ENCODE measurements at places on chromosomes 16 and 17. TPM values are rescaled to one million over a fixed set of nuclear protein-coding genes. Genes with fewer than 3 reads are reported as not detected.

GRCh38 chr16:53224951-53225533 lies 170.3 kb downstream of the CHD9 start:
- DNase-seq, result peak; percentile 22

- DNase-seq, result no peak
These were observed 152.2 kb upstream of the MPHOSPH6 start for GRCh38 chr16:82322177-82322576.

GRCh38 chr16:55253987-55254386 lies 70.0 kb upstream of the IRX6 start:
- no peak for DNase-seq

DNA sequence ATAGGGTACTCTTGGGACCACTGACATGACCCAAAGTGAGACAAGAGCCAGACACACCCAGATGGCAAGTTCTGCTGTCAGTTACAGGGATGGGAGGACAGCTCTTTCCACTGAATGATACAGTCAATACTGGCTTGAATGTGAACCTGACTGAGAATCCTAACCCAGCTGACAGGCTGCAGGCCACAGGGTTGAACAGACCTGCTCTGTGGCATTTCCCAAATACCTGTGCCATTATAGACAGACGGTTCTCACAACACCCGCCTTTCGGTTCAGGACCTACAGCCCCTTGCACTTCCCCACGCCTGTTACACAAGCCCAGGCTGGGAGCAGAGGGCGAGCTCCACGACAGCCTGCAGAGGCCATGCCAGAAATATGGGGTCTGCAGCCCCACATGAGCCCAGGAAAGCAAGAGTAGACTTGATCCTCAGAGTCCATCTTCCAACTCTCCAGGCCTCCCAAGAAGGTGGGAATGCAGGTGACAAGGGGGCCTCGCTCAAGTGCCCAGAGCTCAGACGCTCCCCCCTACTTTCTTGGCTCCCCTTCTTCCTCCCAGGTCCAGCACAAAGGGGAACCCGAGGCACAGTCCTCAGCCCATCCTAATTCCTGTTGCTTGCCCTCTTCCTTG lies 314.3 kb downstream of the SOX9 start:
- DNase-seq, result no peak

- DNase-seq, result no peak
These were observed 104.0 kb upstream of the CCL2 start for GRCh38 chr17:34151102-34151501.

- DNase-seq, result no peak
These were observed 30.1 kb downstream of the IKZF3 start for GRCh38 chr17:39834017-39834416.

DNA sequence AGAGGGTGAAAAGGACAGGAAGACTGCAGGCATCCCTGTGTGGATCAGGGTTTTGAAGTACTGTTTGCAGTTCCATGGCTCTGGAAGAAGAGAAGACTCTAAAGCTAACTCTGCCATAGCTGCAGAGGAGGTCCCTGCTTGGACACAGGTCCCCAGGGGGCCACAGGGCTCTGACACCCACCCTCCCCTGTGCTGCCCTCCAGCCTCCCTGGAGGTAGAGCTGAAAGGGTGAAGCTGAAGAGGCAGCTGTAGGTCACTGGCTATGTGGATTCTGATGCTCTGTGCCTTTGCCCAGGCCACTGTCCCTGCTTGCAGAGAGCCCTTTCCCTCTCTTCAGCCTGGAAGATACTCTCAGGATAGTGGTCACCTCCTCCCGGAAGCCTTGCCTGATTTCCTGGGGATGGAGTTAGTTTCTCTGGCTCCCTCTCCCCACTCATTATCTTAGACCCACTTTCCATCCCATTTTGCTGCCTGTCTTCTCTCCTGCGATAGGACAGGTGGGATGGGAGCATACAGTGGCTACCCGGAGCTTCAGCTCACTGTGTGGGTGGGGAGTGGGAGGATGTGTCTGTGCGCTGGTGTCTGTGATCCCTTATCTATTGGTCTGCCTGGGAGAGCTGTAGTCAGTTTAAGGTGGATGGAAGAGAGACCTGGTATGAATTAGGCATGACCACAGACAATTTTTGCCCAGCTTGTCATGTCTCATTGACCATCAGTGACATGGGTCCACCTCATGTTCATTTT lies 89.8 kb upstream of the TMEM97 start:
- DNase-seq, result no peak

- no peak for DNase-seq
These were observed 8.6 kb downstream of the TPSD1 start for GRCh38 chr16:1264345-1265089.

DNA sequence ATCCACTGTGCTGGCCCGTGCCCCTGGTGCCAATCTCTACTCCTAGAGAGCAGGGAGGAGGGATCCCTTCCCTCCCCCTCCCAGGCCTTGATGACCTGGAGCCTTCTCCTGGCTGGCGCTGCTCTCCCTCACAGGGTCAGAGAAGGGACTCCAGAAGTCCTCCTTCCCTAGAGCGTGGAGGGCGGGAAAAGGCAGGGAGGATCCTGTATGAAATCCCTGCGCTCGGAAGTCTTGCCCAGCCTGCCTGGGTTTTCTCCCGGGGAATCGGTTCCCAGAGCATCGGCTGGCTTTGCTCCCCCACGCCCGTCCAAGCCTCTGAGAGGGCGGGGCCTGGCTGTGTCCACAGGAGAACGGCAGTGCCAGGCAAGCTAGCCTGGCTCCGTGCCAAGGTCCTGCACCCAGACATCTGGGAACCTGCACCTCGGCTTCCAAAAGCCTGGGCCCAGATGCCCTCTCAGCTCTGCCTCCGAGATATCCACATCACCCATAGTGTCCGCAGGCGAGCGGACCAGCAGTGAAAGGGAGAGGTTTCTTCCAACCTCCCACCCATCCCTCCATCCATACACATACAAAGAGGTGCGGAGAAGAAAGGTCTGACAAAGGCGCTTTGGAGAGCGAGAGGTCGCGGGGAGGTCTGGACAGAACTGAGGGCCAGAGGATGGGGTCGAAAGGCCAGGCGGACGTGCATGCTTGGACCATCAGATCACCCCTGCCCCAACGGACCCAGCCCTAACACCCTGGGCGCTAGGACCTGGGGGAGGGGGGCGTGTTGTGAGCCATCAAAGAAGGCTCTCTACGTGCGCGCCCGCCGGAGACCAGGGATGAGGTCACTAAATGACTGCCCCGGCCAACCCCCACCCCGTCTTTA lies 1.1 kb downstream of the MPP2 start:
- DNase-seq, result peak; percentile 45

DNA sequence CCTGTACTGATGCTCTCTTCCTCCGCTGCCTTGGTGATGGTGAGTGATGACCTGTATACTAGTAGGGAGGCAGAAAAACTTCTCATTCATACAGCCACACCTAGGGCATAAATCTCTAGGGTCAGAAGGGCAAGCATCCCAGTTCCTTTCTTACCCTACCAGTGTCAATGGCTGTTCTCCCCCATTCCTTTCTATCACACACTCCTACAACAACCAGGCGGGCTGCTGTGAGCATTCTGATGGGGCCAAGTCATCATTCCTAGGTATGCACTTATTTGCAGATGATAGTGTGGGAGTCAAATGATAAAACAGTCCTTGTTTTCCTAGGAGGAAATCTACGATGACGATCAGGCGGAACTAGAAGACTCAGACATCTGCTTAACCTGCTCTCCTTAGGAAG lies 14.0 kb upstream of the SLC6A4 start:
- DNase-seq, result peak; percentile 46

GRCh38 chr16:2787961-2788360 lies 601 bp upstream of the PRSS33 start:
- no peak for DNase-seq

GRCh38 chr16:11706180-11706742 lies 36.4 kb downstream of the TXNDC11 start:
- DNase-seq, result peak; percentile 33

GRCh38 chr16:47469227-47469626 lies 8.1 kb downstream of the PHKB start:
- DNase-seq, result no peak

DNA sequence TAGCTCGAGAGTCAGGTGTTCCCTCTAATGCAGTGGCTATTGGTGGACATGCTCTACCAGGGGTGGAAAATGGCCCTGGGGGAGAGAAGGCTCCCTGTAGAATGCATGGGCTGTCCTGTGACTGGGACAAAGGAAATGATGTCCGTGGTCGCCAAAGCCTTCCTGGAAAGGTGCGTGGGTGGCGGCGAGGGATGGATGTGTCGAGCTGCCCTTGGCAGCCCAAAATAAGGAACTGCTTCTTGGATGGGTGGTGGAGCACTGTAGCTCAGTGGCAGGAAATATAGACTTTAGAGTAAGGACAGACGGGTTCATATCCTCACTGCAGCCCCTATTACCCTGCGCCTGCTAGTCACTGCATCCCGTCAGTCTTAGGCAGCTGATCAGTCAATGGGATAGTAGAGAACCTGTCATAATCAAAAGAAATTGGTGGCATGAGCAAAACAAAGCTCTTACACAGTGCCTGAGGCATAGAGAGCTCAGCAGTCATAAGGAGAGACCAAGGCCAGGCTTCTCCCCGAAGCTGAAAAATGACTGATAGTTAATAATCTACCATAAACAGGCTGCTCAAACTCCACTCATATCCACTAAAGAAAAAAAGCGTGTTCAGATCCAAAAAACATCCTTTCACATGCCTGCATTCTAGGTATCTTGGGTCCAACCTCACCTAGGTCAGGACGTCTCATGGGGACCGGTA lies 123.5 kb upstream of the PLCG2 start:
- DNase-seq, result no peak

- peak; percentile 19 for DNase-seq
These were observed 42.7 kb downstream of the TNRC6C start for GRCh38 chr17:78001182-78001581.

- DNase-seq, result no peak
These were observed 10.1 kb downstream of the IRF8 start for GRCh38 chr16:85908889-85909589.

GRCh38 chr16:70696952-70697593 lies 11.2 kb upstream of the MTSS2 start:
- DNase-seq, result no peak

- DNase-seq, result peak; percentile 68
These were observed 54.7 kb downstream of the ZZEF1 start for GRCh38 chr17:4087911-4088693.

DNA sequence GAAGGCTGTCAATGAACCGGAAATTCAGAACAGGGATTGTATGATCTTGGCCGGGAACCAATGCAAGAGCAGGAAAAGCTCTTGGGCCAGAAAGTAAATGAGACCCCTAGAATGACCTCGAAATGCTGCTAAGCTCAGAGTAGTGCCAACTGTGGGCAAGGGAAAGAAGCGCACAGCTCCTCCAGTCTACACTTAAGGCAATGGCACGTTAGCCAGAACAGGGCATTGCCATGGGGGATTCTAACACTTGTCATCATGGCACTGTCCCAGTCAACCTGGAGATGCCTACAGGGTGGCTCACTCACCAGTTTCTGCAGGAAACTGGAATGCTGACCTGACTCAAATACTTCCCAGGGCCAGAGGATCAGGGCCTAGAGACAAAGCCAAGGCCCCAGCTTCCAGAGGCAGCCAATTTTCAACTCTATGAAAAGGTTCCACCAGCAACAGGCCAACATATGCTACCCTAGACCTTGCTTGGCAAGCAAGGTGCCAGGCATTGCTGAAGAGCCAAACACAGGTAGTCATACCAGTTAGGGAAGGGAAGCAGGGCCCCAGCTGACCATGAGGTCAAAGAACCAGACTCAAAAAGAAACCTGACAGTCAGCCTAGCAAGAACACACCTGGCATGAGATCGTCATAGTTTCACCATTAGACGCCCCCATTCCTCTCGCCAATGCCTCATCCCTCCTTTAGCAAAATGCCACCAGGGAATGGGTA lies 34.9 kb downstream of the ARHGAP17 start:
- no peak for DNase-seq

Gene TM4SF5
- total RNA-seq, result not detected

Gene CENPN
- total RNA-seq, result 34.4 TPM

Gene CCL4L2
- not detected for total RNA-seq

Gene IRF8
- total RNA-seq, result not detected

Gene CFAP97D1
- not detected for total RNA-seq

Gene UMOD
- not detected for total RNA-seq

All from IMR-90 (cell line).